GM23248 (cell line): ENCODE measurements at places on chromosomes 2 and 18.

- DNase-seq, result no peak
Observed at GRCh38 chr2:197010200-197011020, 83.9 kb upstream of the PGAP1 start.

GRCh38 chr2:203687165-203687564 lies 19.3 kb upstream of the CD28 start:
- no peak for DNase-seq

DNA sequence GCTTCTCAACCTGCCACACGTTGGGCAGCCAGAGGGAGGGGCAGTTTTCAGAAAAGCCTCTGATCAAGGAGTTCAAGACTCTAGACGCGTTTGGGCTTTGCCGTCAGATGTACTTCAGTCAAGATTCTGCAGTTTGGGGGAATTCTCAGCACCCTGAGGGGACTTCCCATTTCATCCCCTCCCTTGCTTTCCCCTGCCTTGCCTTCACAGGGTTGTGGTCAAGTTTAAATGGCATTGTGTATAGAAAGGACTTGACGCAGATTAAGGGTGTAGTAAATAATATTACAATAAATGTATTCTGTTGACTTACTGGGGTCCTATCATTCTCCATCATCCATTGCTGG lies 198.3 kb upstream of the NABP1 start:
- DNase-seq, result no peak

DNA sequence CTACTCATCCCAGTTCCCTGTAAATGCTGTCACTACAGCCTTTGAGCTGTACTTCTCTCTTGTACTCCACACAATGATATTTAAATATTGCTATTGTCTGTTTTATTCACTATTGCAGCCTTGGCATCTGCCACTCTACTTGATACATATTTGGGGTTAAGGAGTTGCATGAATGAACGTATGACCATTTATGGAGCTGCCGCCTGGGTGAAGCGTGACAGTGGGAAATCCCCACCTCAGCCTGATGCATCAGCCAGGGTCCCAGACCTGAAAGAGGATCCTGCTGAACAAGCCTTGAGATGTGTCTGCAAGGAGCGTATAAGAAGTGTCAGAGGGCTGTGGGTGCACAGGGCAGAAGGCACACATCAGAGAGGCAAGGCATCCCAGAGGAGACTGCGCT lies 39.1 kb downstream of the MRPL35 start:
- DNase-seq, result no peak

GRCh38 chr2:194709840-194710239 lies 947.2 kb upstream of the SLC39A10 start:
- no peak for DNase-seq

GRCh38 chr2:196927376-196928225 lies 1.1 kb upstream of the PGAP1 start:
- peak; percentile 79 for DNase-seq

DNA sequence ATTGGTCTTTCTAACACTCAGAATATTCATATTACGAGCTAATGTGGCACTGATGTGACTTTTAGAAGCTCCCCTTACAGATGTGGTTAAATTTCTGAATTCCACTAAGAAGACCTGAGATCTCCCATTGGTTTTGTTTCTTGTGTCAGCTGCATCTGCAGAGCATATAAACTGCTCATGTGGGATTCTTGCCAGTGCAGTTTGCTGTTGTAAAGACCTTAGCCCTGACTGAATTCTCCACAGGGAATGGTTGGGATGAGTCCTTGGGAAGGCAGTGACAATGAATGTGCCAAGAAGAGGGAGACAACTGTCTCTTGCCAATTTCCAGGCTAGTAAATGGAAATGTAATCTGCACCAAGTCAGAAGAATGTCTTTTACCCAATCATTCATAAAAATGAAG lies 94.1 kb downstream of the PTPRM start:
- DNase-seq, result no peak

DNA sequence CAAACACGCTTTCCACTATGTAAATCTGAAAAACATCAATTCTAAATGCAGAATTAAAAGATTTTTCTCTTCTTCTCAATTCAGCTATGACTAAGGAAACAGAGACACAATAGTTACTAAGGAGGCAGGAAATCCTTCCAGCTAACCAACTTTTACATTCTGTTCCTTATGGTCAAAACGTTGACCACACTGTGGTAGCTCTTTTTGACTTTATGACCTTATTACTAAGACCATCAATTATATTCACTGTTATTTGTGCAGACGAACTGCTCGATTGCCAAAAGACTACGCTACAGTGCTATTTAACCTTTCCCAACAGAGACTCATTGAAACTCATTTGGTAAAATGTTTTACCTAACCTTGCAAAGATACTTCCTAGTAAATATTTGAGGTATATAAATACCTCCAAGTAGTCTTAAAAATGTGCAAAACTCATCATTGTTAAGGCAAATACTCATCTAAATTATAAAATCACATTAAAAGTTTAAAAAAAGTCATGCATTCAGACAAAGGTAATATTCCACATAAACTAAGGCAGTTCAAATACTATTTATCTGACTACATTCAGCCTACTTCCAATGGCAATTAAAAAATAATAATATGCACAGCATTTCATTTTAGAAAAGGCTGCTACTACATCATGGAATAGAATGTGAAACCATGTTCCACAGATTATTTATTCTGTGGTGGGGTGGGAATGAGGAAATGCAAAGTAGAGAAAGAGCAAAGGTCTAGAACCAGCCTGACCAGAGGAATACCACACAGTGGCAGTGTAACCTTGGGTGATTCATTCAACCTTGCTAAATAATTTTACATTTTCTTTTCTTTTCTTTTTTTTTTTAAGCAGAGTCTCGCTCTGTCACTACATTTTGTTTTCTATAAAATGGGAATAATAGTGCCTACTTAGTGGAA lies 139.9 kb downstream of the THADA start:
- DNase-seq, result peak; percentile 60

DNA sequence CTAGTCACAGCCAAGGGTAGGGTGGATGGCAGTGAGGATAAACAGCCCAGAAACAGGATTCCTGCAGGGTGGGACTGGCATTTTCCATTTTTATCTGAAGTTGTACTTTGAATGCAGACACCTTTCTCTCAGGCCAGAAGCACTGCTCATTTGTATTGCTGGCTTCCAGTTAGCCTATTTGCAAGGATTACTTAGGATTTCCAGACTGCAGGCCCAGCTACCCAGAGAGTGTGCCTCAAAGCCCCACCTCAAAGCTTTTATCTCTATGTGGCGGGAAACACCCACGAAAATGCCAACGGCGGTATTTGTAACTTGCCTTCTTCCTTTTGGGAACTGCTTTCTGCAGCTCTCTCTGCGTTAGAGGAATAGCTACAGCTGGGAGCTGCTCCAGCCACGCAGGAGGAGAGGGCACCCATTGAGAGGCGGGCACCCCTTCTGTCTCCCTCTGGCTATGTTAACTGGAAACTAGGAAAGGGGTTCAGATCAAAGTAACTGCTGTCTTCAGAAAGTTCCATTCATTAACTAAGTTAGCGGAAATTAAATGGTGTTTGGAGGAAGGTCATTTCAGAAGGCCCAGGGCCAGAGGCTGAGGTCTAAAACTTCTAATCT lies 144.9 kb downstream of the TGIF1 start:
- DNase-seq, result peak; percentile 66

- no peak for DNase-seq
Observed at GRCh38 chr2:198905881-198906612, 551.7 kb downstream of the SATB2 start.

- no peak for DNase-seq
Observed at GRCh38 chr2:84894131-84894586, 11.3 kb upstream of the TMSB10 start.

DNA sequence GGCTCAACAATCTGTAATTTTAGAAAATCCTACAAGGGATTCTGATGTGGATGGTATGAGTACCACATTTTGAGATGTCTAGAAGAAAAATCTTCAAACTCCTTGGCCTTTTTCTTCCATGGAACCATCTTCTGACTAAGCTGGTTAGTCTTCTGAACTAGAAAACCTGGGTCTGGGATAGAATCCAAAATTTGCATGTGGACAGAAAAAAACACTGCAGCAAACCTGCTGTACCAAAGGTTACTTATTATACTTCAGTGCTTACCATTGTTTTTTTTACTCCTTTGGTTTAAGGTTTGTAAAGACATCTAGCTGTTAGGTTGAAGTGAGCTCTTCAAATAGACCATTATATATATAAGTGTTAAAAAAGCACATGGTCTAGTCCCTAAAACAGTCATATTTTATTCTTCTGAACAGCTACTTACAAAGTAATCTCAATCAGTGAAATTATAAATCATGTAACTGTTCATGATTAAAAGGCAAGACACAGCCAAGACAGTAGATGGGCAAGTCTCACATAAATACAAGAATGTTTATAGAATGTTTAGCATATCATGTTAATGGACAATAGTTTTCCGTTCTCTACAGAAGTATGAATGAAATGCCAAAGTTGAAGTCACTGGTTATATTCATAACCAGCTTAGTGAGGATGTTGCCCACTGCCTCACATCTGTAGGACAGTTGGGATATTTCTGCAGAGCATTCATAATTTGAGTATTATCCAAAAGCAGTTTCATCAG lies 85.5 kb downstream of the ORC4 start:
- peak; percentile 22 for DNase-seq

GRCh38 chr2:164910101-164910899 lies 45.0 kb downstream of the SLC38A11 start:
- DNase-seq, result no peak

GRCh38 chr2:190261851-190262250 lies 57.8 kb downstream of the HIBCH start:
- no peak for DNase-seq

DNA sequence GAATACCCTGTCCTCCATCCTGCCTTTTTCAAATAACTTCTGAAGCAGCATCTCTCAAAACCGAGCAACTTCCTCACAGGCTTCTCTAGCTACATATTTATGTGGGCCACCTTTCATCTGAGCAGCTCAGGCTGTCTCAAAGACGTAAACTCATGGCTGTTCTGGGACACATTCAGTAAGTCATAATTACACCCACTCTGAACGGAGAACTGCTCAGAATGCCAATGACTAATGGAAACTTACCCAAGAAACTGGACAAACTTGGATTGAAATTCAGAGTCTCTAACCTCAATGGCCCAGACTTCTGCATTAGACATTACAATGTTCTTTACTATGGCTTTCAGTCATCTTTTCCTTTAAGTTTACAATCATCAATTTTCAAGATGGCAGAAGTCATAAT lies 145.2 kb downstream of the RAD51AP2 start:
- DNase-seq, result peak; percentile 82

- no peak for DNase-seq
Observed at GRCh38 chr18:70037431-70038061, 89.9 kb upstream of the CD226 start.

DNA sequence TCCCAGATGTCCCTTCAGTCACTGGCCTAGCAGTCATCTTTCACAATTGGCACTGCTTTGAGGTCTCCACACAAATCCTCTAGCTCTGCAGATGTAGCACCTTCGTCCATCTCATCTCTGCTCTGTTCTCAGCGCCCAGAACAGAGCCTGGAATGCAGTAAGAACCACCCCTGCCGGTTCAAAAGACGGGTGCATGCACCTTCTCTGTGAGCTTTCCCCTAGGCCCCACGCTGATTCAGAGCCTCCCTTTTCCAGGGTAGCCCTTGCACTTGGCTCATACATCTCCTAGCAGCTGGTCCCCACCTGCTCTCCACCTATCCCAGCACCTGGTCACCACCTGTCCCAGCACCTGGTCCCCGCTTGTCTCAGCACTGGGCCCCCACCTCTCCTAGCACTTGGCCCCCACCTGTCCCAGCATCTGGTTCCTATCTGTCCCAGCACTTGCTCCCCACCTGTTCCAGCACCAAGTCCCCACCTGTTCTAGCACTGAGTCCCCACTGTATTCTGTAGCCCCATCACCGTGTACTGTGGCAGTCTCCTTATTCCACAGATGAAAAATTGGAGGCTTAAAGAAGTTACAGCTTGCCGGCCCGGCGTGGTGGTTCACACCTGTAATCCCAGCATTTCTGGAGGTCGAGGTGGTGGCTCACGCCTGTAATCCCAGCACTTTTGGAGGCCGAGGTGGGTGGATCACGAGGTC lies 4.7 kb upstream of the KCNF1 start:
- DNase-seq, result no peak

DNA sequence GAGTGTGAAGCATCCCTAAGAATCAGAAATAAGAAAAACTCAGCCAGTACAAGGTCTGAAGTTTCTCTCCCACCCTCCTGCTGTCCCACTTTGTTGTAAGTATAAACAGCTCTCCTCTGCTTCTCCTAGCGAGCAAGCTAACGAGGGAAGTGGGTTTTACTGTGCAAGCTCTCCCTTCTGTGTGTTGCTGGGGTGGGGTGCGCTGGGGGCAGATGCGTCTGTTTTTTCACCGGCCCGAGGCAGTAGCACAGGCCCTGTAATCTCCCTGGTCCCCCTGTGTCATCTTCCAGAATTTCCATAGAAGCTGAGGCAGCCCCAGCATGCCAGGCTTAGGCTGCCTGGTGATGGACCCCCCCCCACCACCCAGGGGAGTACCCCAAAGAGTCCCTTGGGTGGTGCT lies 9.4 kb upstream of the CXCR4 start:
- no peak for DNase-seq

GRCh38 chr2:62339413-62339812 lies 143.5 kb downstream of the B3GNT2 start:
- DNase-seq, result no peak

GRCh38 chr2:226423498-226423960 lies 376.1 kb downstream of the IRS1 start:
- DNase-seq, result peak; percentile 59

- DNase-seq, result peak; percentile 68
Observed at GRCh38 chr2:240021488-240022104, 3.5 kb downstream of the NDUFA10 start.

GRCh38 chr18:24657444-24657842 lies 197.0 kb downstream of the HRH4 start:
- DNase-seq, result no peak

- DNase-seq, result peak; percentile 26
Observed at GRCh38 chr18:61965311-61965710, 72.5 kb upstream of the RNF152 start.

GRCh38 chr2:216328347-216328746 lies 43.9 kb downstream of the MARCHF4 start:
- DNase-seq, result peak; percentile 46

DNA sequence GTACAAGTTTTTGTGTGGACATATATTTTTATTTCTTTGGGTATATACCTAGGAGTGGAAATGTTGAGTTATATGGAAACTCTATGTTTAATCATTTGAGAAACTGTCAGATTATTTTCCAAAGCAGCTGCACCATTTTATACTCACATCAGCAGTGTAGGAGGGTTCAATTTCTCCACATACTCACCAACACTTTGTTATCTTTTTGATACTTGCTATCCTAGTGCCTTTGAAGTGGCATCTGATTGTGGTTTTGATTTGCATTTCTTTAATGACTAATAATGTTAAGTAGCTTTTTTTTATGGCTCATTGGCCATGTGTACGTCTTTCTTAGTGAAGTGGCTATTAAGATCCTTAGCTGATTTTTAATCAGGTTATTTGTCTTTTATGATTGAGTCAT lies 64.7 kb upstream of the SLC8A1 start:
- DNase-seq, result no peak

- peak; percentile 92 for DNase-seq
Observed at GRCh38 chr2:190858817-190859216, 21.8 kb upstream of the GLS start.

GRCh38 chr2:101829429-101829828 lies 131.9 kb downstream of the MAP4K4 start:
- no peak for DNase-seq

- no peak for DNase-seq
Observed at GRCh38 chr2:210363261-210363660, 48.3 kb upstream of the MYL1 start.
